ENCODE measurements at places on chromosomes 2 and 18.

DNA sequence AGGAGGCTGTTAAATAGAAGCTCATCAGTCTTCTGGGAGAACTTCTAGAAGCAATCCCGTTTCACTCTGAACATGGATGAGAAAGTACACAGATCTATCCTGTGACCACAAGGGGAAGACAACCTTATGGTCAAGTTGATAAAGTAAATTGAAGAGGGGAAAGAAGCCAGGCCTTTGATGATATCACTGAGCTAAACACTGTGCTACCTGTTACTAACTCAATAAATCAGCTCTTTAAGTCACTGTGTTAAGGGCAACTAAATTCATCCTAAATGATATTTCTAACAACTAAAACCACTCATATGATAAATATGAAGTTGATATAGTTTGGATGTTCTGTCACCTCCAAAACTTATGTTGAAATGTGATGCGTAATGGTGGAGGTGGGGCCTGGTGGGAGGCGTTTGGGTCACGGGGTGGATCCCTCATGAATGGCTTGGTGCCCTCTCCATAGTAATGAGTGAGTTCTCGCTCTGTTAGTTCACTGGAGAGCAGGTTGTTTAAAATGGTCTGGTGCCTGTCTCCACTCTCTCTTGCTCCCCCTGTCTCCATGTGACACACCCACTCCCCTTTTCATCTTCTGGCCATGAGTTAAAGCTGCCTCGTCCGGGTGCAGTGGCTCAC, 23.6 kb downstream of the OLA1 start:
- DNase-seq: no peak

DNA sequence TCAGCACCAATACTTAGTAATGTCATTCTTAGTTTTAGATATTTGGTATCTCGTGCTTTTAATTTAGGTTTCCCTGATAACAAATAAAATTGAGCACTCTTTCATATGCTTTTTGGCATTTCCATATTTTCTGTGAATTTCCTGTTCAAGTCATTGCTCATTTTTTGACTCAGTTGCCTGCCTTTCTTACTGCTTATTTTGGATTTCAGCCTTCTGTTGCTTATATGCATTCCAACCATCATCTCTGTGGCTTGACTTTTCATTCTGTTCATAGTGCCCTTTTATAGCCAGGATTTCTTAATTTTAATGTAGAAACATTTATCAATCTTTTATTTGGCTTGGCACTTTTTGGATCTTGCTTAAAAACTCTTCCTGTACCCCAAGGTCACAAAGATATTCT, 14.5 kb upstream of the KIF3C start:
- DNase-seq: no peak

DNA sequence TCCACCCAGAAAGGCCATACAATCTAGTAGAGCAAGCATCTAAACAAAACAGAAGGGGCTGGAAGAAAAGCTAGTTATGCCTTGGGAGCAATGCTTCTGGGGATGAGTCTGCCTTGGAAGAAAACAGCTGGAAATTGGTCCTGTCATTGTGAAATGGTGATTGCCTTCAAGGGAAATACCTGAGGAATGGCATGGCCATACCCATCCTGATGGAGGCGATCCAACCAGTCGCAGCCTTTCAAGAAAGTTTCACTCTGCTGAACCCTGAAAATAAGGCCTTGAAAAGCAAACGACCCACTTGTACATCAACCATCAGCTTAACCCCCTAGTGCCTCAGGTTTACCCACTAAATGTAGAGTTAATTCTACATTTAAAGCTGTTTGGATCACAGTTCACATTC, 72.6 kb upstream of the PID1 start:
- no peak for DNase-seq

DNA sequence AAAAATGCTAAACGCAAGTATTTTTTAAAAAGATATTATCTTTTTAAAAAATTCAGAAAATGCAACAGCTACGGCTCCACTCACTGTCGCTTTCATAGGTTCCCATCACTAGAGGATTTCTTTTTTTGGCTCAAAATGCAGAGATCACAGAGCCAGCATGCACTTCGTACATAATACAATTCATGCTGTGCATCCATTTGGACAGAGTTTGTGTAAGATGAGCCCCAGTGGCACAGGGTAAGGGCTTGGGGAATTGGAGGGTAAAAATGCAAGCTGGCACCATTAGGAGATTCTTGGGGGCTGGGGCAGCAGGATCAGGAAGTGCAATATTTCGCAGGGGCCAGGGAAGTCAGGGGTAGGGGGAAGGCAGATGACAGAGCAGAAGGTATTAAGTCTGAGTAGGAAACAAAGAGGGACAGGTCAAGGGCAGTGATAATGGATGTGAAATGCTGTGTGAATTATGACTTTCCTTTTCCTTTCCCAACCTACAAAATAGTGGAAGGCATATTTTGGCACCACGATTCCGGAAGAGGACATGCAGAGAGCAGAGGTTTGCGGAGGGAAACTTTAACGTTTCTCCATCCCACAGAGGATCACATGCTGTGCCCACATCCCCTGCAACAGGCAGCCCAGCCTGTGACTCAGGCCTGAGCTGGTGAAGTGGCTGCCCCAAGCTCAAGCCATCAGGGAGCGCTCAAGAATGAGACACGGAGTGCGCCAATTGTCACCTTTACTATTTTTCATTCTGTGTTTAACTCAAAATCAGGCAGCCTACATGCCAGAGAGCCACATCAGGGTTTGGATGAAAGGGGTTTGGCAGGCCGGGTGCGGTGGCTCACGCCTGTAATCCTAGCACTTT, 4.7 kb downstream of the CAPG start:
- DNase-seq: no peak

DNA sequence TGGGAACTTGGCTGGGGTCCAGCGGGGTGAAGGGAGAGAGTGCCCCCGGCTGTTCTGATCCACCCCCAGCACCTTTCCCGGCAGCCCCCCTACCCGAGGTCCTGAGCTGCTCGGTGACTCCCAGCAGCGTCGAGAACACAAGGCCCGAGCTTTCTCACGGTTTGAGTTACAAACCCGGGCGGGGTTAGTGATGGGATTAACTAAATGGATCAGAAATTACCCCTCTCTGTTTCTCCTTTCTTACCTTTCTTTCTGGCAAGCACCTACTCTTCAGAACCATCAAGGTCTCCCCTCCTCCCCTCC, 139.4 kb upstream of the GPC1 start:
- no peak for DNase-seq

- no peak for DNase-seq
Observed at GRCh38 chr2:86794861-86795260, 4.1 kb upstream of the CD8A start.

DNA sequence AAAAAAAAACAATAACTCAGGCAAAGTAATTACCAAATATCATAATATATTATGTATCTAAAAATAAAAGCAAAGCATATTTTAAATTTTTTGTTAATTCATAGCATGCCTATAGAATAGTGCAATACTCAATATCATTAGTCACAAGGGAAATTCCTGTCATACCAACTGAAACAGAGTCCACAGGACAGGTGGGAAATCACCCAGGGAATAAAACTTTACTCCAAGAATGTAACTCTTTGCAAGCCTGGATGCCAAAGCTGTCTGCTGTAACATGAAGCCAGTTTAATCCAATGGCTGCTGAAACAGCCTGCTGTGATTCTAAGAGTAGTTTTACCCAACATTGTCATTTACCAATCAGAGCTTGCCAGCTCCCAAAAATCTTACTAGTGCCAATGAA, 40.0 kb upstream of the SULT1C3 start:
- DNase-seq: no peak

GRCh38 chr18:23203891-23204432, 68.7 kb downstream of the CABLES1 start:
- no peak for DNase-seq

GRCh38 chr2:154670083-154670482, 28.4 kb upstream of the KCNJ3 start:
- no peak for DNase-seq

DNA sequence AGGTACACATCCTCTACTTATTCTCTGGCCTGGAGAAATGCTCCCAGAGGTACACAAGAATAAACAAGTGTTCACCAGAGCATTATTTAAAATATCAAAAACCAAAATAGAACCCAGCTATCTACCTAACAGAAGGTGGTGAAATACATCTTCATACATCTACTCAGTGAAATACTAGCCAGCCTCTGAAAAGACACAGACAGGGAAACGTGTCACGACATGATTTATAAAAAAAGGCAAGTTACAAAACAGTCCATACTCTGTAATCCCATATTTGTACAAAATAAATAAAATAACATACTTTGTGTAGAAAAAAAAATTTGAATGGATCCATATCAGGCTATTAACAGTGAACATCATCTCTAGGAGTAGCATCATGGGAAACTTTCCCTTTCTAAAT, 38.2 kb downstream of the KANSL3 start:
- DNase-seq: no peak

DNA sequence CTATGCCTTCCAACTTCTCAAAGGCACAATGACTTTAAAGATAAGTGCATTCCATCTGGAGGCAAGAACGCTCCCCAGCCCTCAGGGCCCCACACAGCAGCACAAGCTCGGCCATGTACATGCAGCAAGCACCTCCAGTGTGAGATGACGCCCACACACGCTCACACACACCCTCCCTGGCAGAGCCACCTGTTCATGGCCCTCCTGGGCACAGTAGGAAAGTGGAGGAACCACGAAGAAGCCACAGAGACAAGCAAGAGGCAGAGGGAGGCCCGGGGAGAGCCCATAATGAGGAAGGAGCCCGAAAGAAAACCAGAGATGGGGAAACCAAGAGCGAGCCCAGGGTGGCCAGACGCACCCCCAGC, 21.7 kb downstream of the BIN1 start:
- no peak for DNase-seq

DNA sequence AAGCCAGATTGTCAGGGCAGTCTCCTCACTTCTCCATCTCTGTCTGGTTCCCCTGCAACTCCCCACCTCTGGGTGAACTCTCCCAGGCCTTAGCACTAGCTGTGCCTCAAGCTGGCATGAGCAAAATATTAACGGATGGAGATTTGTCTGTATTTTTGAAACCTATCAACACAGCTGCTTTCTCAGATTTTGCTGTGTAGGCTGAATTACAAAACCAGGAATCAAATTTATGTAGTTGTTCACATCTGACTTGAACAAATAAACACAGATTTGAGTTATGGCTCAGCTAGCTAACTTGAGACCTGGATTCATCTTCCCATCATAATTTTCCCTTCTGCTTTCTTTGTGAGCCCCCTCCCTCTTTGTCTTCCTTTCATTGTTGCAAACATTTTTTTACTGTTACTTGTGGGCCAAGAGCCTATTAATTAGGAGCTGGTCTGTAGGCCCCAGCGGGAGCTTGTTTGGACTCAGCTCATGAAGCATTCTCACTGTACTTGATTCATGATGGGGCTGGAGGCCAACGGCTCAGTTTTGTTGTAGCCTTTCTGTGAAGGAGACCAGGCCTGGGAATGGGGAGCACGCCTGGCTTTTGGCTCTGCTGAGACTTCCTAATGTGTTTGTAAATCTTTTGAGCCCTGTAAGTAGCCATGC, 164.1 kb upstream of the GATA6 start:
- peak; percentile 76 for DNase-seq

- no peak for DNase-seq
Observed at GRCh38 chr2:109247340-109247739, 118.3 kb downstream of the SH3RF3 start.

GRCh38 chr18:11839556-11839955, 11.7 kb upstream of the CHMP1B start:
- DNase-seq: no peak

DNA sequence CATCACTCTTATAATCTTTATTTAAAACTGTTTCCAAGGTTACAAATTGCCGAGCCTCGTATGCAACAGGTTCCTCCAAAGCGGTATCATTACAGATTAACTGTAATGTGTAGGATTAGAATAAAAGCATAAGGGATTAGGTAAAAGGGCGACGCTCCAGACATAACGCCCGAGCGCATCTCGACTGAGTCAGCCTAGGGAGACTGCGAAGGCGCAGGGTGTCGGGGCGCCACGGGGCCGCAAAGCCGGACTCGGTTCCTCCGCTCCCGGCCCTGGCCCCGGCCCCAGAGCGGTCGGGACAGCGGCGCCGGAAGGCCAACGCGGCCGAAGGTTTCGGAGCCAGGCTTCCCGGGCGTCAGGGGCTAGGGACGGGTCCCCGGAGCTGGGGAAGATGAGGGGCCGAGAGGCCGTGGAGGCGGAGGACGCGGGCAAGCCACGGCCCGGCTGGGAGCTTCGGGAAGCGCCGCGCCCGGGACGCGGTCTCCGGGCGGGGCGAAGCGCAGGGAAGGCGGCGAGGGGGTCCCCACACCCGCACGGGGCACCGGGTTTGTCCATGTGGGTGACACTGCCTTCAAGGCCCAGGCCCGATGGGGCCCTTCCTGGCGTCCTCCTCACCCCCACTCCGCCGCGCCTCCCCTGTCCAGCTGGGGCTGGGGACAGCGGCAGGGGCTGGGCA, 12.9 kb upstream of the SIX3 start:
- no peak for DNase-seq

DNA sequence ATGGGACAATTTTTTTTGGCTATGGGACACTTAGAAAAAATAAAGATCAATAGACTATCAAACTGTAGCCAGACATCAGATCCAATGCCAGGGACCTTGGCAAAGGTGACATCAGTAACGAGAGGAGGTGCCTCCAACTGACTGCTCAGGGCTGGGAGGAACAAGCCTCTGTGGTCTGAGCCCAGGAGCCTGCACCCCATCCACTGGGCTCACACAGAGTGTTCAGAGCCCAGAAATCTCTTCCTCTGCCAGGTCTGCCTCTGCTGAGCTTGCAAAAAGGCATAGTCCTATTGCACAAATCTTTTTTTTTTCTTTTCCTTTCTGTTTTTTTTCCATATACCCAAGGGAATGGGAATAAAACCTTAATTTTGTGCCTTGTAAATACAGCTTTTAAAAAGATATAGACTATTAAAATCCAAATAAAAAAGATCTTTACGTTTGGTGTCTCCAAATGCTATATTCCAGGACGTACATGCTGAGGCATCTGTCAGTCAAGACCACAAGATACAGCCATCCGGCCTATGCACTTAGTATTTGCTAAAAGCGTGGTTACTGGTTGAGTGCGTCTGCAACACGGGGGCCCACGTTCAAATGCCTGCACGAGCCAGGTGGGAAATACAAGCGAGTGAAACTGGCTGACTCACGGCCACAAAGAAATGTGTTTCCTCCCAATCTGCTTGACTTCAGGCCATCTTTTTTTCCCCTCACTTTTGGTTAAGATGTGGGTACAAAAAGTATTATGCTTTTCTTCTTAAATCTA, 7.8 kb upstream of the ARHGAP25 start:
- no peak for DNase-seq

DNA sequence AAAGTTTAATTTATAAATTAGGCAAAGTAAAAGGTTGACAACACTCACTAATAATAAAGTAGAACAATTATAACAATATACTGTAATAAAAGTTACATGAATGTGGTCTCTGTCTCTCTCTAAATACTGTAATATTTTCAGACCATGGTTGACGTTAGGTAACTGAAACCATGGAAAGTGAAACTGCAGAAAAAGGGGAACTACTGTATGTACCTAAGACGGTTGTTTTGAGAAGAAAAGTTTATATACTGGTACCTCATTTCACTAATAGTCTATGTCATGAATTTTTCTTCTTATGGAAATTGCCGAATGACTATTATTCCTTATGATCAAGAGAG, 166.7 kb upstream of the ZNF521 start:
- no peak for DNase-seq

DNA sequence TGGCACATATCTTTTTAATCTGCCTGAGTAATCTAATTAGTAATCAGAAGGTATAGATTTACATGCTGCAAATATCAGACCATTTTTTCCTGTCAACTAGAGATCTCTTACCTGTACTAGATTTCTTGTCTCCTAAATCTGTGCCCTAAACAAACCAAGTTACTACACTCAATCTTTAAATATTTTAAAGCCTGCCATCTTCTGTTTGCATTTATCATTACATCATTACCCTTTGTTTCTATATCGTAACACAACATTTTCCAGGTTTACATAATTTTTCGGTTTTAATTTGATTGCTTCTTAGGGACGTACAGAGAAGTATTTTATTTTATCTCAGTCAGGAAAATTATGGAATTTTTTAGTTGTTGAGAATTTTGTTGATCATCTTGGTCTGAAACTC, 25.7 kb downstream of the PSMA8 start:
- no peak for DNase-seq
